ENCODE measurements at places on chromosomes 4 and X.

GRCh38 chrX:114584375-114584943 is 573 bp downstream of the HTR2C start:
- no peak for DNase-seq

DNA sequence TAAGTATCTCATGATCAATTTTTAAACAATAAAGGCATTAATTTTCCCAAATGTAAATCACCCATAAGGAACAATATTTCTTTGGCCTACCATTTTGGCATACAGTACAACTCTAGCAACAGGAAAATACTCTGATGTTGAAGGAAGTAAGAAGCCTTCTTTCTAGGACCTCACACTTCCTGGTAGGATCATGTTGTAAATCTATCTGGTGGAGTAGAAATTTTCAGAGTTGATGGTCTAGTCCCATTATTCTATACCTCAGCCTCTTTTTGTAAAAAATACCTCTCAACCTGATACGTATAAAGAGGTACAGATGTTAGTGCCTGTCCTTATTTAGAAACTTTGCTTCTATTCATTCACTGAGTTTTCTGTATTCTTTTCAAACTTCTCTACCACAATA is 40.2 kb upstream of the GRID2 start:
- DNase-seq: no peak

GRCh38 chr4:67874986-67875385 is 8.8 kb downstream of the TMPRSS11D start:
- DNase-seq: no peak

- no peak for DNase-seq
Measured at GRCh38 chr4:158094413-158095134, 78.3 kb downstream of the GASK1B start.

GRCh38 chrX:20197641-20198210 is 56.1 kb upstream of the EIF1AX start:
- no peak for DNase-seq

GRCh38 chrX:153801669-153802068 is 7.2 kb downstream of the SSR4 start:
- no peak for DNase-seq

DNA sequence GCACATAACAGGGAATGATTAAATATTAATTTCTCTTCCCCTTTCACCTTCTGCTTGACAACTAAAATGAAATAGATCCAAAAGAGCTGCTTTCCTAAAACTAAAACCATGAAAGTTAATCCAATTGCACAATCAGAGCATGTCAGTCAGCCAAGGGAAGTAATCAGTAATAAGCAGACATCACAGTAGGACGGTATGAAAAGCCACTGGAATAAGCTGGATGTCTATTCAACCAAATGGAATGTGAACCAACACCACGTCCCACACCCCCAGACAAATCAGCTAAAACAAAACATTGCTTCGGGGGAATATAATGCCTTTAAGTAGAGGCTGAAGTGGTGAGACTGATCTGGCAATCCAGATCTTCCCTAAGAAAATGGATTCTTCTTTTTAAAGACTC is 859.4 kb upstream of the FTHL17 start:
- no peak for DNase-seq

Measured in activated T-cell treated with anti-CD3 and anti-CD28 coated beads for 24 hours (primary cell).